ENCODE measurements at places on chromosomes 4 and X.

DNA sequence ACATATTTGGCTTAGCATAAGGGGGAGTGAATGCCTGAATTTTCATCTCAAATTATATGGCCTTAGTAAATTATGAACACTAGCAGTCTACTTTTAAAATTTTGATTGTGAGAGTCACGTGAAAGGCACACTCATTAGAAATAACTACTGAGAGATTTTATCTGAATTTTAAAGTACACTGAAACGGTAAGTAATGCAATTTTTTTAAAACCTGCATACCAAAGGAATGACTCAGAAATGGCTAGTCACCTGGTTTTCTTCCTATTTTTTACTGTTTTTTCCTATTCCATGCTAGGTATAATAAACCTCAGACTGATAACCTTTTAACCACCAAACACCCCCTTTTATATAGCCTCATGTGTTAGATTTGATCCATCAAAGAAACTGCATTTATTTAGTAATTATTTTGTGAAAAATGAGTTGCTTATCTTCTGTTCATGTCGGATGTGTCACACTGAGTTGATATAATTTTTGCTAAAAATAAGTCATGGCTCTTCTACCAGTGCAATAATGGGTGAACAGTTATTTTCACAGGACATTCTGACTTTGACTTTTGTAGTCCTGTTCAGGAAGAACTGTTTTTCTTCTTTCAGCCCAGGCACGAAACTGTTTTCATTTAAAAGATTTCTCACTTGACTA, 40.4 kb downstream of the CPEB2 start:
- no peak for DNase-seq

DNA sequence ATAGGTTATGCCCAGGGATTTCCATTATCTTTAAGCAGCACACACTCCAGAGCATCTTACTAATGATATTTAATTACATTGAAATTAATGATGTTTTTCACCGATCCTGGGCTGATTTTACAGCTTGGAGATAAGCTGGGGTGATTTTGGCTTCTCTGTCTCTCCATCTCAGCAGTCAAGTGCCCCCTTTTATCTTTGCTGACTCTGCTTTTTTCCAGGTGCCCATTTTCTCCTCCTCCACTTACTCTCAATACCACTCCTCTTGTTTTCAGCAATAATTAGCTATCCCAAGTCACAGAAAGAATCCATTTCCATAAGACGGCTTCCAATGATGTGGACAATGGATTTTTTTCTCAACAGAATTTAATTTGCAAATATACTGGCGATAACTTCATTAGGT, 266.7 kb downstream of the GBA3 start:
- no peak for DNase-seq

DNA sequence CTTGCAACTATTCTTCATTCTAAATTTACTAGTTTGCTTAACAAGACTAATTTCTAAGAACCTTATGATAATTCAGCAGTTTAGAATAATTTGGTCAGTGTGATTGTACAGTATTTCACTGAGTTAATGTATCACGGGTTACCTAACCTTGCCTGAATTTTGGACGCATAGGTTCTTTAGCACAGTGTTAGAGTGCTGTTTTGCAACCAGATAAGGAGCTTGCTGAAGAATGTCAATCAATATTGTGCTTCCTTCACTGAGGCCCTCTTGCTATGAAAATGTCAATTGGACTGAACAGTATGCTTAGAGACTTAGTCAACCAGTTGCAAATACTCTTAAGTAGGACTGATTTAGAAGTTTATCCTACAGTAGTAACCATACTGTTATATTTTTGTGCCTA, 19.6 kb downstream of the VAMP7 start:
- DNase-seq: no peak

- no peak for DNase-seq
Observed at GRCh38 chr4:26034849-26035248, 120.8 kb downstream of the SMIM20 start.

GRCh38 chrX:46366381-46367207, 178.6 kb downstream of the ZNF674 start:
- DNase-seq: no peak

DNA sequence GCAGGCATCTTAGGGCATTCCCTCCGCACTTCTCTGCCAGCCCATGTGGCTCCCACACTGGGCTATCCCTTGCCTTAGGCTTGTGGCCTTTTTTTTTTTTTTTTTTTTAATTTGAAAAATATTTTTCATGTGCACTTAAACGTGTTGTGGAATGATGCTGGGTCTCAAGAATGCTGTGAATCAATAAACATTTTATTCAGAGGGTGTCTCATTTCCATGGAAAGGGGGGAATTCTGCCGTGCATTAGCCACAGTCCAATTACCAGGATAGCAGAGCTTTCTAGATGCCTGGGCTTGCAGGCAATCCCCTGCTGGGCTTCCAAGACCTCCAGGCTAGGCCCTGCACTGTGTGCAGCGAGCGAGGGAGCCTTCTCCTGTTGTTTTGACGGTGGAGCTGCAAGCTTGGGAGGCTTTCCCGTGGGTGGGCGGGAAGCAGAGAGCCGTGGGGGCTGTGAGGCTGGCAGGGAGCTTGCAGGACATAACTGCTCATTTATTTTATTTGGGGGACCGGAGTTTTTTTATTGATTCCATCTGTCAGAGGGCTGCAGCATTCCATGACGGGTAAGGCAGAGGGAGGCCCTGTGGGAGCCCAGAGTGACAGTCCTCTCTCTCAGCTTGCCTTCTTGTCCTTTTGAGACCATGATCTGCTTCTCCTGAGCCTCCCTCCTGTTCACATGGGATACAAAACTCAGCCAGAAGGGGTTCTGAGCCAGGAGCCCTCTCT, 2.6 kb upstream of the CPZ start:
- no peak for DNase-seq

- no peak for DNase-seq
Observed at GRCh38 chr4:36053930-36054329, 190.4 kb downstream of the ARAP2 start.

DNA sequence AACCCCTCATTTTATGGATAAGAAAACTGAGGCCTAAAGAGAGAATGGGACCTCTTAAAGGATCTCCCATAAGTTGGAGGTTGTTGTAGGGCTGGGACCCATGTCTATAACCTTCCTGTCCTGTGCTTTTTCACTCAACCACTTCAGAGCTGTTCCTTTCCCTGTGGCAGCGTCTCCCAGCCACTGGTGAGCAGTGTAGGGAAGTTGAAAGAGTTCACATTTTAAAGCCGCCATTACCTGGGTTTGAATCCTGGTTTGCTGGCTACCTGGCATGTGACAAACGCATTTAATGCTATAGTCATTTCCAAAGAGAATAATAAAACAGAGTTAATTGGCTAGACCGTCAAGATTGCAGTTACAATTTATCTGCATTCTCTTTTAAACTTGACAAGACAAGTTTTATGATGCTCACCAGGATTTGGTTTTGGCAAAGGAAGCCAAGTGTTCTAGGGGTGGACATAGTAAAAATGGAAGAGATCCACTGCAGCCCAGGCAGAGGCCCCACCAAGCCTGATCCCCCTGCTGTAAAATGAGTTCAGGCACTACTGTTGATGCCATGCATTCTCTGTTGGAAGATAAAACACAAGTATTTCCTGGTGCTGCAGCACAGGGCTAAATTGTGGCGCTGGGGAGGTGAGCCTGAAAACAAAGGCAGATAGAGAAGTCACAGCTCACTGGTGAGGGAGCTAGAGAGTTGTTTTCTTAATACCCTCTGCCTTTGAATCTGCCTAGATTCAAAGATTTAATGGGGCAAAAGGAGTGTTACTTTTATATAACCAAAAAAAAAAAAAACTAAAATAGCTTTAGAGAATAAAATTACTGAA, 218.7 kb downstream of the NWD2 start:
- DNase-seq: no peak

DNA sequence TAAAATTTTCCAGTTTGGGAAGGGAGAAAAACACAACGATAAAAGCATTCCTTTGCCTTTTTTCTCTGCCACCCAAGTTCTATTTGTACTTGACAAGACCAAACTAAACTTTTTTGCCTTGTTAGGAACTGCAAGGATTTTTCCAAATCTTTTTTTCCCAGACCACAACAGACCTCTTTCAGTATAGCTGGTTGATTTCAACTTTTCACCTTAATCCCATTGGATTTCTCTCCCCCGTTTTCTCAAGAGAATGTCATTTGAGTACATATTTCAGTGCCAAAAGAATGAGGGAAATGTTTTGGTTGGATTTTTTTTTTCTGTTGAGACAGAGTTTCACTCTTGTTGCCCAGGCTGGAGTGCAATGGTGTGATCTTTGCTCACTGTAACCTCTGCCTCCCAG, 18.5 kb upstream of the SGMS2 start:
- no peak for DNase-seq

DNA sequence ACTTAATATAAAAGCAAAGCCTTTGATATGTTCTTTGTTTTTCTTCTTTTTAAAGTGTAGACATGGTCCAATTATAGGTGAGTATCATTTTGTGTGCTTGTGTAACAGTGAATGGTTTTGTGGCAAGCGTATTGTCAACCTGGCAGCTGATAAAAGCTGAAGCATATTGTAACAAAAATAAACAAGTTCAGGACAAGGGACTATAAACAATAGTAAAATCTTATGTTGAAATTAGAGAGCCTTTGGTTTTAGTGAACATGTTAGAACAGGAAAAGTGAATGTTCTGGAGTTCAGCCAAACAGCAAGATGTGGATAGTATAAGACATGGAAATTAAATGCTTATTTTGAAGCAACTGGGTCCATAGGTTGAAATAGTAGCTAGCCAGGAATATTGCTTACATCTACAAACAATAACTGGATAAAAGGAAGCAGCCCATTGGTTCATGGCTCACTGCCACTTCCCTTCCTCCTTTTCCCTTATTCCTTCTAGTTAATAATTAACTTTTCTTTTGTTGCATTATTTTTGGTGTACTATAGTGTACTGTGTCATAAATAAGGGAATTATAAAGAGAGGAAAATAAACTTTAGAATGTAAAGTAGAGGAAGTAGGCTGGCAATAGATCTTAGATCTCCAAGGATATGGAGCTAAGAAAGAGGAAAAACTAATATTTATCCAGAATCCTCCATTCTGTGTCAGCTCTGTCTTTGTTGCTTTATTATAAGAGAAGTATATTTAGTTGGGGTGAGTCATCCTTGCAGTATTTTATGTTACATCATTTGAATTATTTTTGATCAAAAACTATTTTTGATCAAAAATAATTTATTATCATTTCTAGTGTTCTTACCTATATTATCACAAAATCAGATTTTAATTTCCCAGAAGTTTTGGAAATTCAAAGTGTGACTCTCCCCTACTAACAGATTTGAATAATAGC, 65.6 kb downstream of the MRPL1 start:
- no peak for DNase-seq

DNA sequence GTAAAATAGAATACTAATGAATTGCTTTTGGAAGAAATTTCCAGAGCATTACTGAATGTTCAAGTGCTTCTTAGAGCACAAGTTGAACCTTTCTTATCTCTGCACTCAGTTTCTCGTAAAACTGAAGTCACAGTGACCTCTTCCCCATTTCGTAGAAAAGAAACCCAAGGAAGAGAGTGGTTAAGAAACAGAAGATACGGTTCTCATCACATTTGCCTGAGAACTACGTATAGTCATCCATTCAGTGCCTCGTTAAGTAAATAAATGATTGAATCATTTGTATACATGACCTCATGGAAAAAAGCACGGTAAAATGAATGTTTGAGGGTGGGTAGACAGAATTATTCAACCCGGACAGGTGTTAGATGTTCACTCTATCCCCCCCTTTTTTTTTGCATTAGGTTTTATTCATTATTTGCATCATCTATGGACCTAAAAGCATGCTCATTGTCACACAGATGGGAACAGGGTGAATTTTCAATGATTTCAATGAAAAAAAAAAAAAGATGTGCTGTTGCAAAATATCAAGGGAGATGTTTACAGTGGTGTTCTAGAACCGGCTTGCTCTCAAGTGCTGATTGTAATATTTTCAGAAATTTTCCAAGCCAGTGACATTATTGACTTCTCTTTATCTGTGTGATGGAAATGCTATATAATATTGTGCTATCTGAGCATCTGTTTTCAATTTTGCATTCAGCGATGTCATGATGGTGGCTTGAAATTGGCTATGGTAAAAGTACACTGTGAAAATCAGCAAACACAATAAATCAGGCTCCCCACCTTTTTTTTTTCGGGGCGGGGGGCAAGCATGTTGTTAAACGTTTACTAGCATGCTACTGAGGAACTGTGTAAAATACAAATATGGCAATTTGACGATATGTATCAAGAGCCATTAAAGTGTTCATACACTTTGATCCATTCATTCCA, 4.3 kb downstream of the RHOH start:
- DNase-seq: no peak

GRCh38 chr4:186200516-186200915, 9.1 kb downstream of the CYP4V2 start:
- DNase-seq: no peak

- DNase-seq: no peak
Observed at GRCh38 chr4:38371391-38371851, 292.6 kb upstream of the KLF3 start.
